Fibroblast of skin of back (primary cell): ENCODE measurements at places on chromosomes 1 and 21.

GRCh38 chr1:193654951-193655735, 468.7 kb upstream of the B3GALT2 start:
- peak; percentile 69 for DNase-seq

DNA sequence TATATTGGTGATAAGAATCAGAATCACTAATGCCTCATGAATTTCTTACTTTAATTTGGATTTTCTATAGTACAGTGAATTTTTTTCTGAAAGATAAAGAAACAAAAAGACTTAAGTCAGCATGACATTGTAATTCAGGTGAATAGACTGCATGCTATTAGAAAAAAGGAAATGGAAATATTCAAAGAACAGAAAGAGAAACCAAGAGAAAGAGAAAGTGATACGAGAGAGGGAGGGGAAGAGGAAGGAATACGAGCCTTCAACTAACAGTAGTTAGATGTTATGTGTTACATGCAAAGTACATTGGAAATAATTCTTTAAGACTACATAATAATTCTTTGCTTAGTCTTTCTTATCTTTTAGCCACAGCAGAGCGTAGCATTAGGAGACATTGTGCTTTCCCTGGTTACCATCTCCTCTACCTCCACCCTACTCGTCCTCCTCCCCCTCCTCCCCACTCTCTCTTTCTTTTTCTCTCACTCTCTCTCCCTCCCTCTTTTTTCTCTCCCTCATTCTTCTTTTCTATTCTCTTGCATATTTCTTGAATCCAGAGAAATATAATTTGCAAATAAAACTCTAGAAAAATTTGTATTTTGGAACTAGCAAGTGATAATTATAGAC, 46.4 kb upstream of the ADGRL4 start:
- no peak for DNase-seq

DNA sequence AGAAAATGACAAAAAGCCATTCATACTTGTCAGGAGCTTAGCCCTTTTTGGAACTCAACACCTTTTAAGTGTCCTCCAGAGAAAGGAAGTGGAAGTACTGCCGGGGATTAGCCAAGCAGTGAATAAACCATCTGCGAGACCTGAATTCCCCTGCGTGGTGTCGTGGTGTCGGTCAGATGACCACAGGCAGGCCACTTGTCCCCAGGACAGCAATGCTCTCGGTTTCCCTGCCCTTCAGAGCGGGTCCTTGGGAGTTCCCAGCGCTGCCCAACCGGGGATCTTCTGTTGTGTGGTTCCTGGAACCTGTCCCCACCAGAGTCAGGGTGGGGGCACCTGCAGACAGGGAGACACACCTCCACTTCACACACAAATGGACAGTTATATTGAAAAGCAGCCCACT, 9.2 kb downstream of the GPR157 start:
- DNase-seq: no peak

- no peak for DNase-seq
Observed at GRCh38 chr1:157167437-157167836, 29.2 kb upstream of the ETV3 start.

DNA sequence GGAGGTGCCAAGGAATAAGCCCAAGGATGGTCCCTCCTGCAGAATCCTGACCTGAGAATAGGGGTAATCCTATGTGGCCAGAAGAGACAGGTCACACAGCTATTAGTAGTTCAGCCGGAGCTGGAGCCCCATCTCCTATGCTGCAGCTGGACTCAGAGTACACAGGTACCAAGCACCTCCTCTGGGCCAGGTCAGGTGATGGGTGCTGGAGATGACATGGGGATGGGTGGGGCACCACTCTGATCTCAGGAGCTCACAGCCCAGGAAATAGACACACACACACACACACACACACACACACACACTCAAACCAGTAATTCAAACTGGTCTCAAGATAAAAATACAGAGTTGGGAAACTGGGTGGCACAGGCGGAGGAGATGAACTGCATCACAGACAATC, 54.2 kb upstream of the SSBP3 start:
- no peak for DNase-seq

GRCh38 chr1:101683561-101683960, 313.2 kb downstream of the OLFM3 start:
- DNase-seq: no peak

- DNase-seq: peak; percentile 8
Observed at GRCh38 chr1:34263406-34263805, 86.7 kb downstream of the C1orf94 start.

GRCh38 chr1:180241716-180242544, 11.9 kb downstream of the LHX4 start:
- peak; percentile 27 for DNase-seq

DNA sequence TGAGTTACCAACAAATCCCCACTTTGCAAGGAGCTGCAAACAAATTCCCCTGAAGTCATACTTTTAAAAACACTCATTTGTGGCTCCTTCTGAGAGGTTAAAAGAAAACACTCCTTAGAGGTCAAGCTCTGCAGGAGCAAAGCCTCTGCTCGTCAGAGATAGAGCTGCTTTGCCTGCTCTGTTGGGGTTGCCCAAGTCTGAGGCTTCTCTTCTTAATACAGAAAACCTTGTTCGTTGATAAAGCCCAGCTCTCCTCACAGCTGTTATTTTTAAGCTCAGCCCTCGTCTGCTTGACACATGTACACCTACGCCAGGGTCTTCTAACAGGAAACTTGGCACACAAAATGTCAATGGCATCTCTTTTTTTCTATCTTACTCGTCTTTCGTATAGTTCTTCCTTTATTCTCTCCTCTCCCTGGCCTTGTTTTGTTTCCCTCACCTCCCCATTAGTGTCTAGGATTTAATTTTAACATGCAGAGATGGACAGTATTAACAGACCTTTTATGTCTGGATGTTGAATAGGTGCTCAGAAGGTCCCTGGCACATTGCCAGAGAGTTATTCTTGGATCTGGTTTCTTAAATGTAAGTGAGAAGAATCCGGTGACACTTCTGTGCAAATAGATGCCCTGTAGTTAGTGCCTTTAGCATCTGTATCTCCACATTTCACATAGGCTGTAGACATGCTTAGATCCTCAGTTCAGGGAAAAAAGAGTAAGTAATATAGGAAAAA, 86.0 kb downstream of the LRRC53 start:
- no peak for DNase-seq

- no peak for DNase-seq
Observed at GRCh38 chr1:205191622-205192021, 19.9 kb downstream of the DSTYK start.

GRCh38 chr1:84598846-84599741, 24.9 kb upstream of the CTBS start:
- DNase-seq: peak; percentile 89

DNA sequence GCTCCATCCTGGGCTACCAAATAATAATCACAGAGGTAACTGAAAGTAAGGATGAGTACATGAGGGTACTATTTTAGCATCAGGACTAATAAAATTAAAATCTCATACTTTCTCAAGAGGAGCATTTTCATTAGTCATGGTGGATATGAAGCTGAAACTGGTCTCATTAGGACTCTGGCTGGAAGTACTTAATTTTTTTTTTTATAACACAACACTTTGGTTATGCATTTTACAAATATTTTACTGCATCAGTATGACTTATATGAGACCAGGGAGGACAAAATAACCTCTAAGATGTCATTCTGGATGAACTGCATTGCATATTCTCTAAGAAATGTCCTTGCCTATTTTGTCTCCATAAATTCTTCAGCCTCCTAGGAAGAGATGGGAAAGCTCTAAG, 290.9 kb downstream of the HLX start:
- DNase-seq: peak; percentile 22

GRCh38 chr1:209657140-209657879, 5.1 kb upstream of the LAMB3 start:
- DNase-seq: no peak

DNA sequence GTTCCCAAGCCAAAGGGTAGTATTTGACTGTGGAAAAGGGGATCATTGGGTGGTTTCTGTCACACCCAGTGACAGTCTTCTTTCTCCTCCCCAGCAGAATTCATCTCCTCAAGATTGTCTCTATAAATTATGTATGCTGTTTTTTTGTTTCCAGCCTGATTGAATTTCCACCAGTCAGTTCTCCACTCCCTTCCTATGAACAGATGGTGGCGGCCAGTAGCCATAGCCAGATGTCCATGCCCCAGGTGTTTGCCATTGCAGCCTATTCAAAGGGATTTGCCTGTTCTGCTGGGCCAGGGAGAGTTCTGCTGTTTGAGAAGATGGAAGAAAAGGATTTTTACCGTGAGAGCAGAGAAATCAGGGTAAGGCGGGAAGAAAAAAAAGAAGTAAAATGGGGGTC, 12.9 kb downstream of the CFAP57 start:
- DNase-seq: no peak

DNA sequence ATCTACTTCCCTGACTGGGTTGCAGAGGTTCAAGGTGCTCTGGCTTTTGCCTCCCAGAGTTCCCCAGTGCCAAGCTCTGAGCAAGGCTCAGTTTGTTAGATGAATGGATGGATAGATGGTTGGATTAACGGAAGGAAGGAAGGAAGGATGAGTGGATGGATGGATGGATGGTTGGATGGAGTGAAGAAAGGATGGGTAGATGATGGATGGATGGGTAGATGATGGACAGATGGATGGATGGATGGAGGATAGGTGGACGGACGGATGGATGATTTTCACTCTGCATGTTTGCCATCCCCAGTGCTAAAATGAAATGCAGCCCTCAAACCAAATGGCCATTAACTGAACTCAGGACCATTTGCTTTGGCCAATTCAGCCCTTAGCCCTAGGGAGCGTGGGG, 27.4 kb upstream of the TENT5C start:
- no peak for DNase-seq

GRCh38 chr1:151475175-151475574, 15.9 kb upstream of the POGZ start:
- DNase-seq: no peak

GRCh38 chr21:44984792-44985440, 45.1 kb downstream of the SLX9 start:
- no peak for DNase-seq

DNA sequence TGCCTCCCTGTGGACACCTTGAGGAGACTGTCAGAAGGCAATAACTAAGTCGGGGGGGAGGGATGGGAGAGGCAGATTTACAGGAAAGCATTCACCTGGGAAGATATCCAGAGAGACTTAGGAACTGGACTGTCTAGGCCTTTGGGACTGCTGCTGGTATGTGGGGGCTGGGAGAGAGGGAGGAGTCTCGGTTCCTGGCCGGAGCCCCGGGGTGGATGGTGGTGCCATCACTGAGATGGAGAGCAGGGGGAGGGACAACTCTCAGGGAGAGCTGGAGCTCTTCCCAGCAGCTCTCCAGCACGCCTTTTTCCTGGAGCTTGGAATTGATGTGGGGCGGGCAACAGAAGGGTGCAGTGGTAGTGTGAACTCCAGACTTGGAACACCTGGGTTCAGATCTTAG, 22.1 kb downstream of the PTPRF start:
- no peak for DNase-seq

GRCh38 chr1:3192361-3192760, 123.4 kb downstream of the PRDM16 start:
- no peak for DNase-seq

DNA sequence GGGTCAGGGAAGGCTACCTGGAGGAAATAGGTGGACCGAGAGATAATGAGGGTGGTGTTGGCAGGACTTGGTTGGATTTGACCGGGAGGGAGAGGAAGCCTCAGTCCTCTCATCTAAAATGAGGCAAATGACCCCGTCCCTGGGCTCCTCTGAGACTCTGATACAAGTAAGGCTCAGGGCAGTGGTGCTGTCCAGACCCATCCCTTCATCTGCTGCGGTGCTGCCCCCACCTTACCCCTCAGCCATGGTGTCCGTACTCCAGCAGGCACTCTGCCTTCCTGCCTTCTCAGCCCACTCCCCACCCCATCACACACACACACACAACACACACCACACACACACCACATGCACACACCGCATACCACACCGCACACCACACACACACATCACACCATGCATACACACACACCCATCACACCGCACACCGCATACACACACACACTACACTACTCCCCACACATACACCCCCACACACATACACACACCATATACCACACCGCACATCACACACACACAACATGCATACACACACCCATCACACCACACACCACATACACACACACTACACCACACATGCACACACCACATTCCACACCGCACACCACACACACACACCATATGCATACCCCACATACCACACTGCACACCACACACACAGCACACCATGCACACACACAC, 29.4 kb upstream of the SLC26A9 start:
- DNase-seq: peak; percentile 43

DNA sequence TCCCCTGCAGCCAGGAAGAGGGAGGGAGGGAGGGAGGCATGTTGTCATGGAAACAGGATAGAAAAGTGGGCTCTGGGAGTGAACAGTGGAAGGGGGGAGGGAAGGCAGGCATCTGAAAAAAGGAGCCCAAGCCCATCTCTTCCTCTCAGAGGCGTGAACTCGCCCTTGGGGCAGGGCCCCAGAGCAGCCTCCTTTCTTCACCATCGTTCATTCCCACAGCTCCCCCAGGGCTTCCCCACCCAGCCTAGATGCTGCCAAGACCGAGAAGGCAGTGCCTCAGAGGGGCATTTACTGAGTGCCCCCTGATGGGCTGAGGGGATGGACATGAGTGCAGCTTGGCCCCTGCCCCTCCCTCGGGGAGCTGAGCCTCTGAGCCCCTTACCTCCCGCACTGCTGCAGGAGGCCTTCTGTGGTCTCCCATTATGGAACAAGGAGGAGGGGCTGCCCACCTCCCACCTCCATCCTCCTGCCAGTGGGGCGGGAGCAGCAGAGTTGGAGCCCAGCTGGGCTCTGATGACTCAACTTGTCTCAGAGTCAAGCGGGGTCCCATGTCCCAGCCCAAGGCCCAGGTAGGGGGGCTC, 39.1 kb upstream of the KIF21B start:
- DNase-seq: no peak

DNA sequence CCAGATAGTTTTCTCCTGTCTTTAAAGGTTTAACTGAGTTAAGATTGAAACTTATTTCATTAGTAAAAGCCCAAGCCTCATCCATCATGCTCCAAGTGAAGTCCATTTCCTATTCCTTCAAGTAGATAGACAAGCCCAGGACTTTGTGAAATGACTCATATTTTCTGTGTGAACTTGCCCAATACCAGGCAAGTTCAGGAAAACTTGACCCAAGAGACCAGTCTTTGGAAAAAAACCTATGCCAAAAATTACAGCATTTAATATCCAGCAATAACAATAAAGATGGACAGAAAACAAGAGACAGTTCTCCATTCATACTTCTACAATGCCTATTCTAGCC, 405 bp upstream of the RAB29 start:
- peak; percentile 43 for DNase-seq

GRCh38 chr1:230232371-230232771, 165.3 kb downstream of the GALNT2 start:
- DNase-seq: peak; percentile 51

DNA sequence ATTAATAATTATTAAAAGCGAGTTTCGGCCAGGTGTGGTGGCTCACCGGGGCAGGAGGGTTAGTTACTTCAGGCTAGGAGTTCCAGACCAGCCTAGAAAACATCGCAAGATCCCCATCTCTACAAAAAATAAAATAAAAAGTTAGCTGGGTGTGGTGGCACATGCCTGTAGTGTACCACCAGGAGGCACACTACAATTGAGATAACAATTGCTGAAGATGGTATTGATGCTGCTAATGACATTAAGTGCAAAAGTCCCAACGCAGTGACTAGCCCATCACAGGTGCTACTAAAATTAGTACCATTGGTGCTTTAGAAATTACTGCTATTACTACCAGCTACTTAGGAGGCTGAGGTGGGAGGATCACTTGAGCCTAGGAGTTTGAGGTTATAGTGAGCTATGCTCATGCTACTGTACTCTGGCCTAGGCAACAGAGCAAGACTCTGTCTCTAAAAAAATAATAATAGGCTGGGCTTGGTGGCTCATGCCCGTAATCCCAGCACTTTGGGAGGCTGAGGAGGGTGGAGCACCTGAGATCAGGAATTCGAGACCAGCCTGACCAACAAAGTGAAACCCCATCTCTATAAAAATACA, 156.6 kb downstream of the GREM2 start:
- DNase-seq: no peak

- peak; percentile 68 for DNase-seq
Observed at GRCh38 chr1:185808631-185809030, 74.4 kb downstream of the HMCN1 start.
